ENCODE measurements at places on chromosomes 12 and 14.

DNA sequence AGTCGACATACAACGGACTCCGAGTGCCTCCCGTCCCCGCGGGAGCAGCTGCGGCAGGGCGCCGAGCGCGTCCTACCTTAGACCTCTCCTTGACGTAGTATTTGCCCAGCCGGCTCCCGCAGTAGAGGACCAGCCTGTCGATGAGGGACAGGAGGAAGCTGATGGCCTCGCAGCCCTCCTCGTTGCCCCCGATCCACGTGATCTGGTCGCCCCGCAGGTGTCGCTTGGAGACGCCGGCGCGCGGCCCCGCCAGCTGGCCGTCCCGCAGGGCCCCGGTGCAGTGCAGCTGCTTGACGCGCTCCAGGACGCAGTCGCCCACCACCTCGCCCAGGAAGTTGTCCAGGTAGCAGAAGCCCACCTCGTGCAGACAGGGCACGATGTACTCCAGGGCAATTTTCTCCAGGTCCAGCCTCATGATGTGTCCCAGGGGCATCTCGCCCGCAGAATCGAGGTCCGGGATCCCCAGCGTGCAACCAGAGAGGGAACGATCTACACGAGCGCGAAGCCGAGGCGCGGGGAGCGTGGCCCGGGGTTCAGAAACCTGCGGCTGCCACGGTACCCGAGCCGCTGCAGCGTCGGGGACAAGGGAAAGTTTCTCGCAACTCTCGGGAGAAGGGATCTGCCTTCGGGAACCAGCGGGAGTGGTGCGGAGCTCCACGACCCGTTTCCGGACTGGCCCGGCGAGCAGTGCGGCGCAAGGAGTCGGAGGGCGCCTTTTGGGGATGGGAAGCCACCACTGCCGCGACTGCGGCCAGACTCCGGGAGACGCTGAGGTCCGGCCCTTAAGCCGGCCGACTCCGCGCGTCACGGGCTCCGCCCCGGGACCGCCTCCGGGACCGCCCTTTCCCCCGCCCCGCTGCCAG lies at the start of gene EGLN3:
TSS of gene EGLN3 (minus strand) at position 755 of the 863 bp plus-strand sequence. CDS start at position 433, 322 bp downstream.
- H3K36me3 ChIP-seq = peaks cover 11% of the 10 kb centered on the region
- H3K4me3 ChIP-seq = peak within 1 kb of the TSS; percentile 69
- peaks cover 90% of the 10 kb centered on the region for H3K27me3 ChIP-seq
- H3K4me1 ChIP-seq = peaks cover 34% of the 10 kb centered on the region

- peaks cover 10% of the 10 kb centered on the region for H3K36me3 ChIP-seq
- no peak overlapping the region for H3K4me3 ChIP-seq
- DNase-seq = no peak
Measured at GRCh38 chr12:108640802-108641445, 7.2 kb upstream of the SELPLG start.

DNA sequence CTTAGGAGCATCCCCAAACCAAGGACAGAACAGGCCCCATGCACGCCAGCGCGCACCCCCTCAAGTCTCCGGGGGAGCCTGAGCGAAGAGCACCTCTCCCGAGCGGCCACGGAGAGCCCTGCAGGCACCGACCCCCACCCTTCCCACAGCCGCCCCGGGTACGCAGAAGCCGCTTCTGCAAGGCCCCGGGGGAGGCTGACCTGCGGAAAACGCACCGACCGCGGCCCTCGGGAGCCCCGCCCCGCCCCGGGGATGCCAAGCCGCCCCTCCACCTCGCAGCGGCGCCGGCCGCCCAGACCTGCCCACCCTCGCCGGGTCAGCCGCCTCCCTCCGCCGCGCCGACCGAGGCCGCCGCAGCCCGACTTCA lies 385 bp downstream of the CAPRIN2 start:
- H3K27ac ChIP-seq = peak overlapping the region; percentile 83
- H3K27me3 ChIP-seq = no peaks in the 10 kb centered on the region
- H3K4me3 ChIP-seq = peak overlapping the region; percentile 91

GRCh38 chr12:72499244-72499643 lies 227.1 kb downstream of the TRHDE start:
- no peaks in the 10 kb centered on the region for H3K36me3 ChIP-seq
- H3K27me3 ChIP-seq = no peaks in the 10 kb centered on the region
- no peak overlapping the region for H3K4me3 ChIP-seq
- H3K27ac ChIP-seq = no peak overlapping the region

DNA sequence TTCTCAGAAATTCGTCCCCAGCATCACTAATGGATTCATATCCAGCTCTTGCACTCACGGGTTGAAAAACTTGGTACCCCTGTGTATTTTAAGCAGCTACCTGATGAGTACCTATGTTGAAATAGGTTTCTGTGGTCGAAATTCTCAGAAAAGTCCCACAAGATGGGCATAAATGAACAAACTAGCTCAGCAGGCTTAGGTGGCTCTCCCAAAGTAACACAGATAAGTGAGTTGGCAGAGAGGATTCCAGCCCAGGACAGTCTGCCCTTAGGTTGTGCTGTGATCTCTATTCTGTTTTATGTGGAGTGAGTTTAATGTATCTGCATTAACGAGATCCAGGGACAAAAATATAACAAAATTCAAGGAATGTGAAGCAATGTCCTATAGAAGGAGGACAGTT lies 92.3 kb downstream of the RGS6 start:
- no peak overlapping the region for H3K4me3 ChIP-seq
- H3K36me3 ChIP-seq = no peaks in the 10 kb centered on the region
- no peak overlapping the region for H3K27ac ChIP-seq
- no peak for DNase-seq
- peaks cover 18% of the 10 kb centered on the region for H3K27me3 ChIP-seq

GRCh38 chr14:64838656-64839055 lies 41.1 kb downstream of the SPTB start:
- no peak overlapping the region for H3K4me3 ChIP-seq
- peaks cover 45% of the 10 kb centered on the region for H3K27me3 ChIP-seq
- no peaks in the 10 kb centered on the region for H3K4me1 ChIP-seq
- no peak overlapping the region for H3K27ac ChIP-seq
- DNase-seq = no peak
- H3K36me3 ChIP-seq = no peaks in the 10 kb centered on the region

GRCh38 chr12:5723711-5724252 lies 221.3 kb downstream of the ANO2 start:
- no peak for DNase-seq
- peaks cover 12% of the 10 kb centered on the region for H3K27me3 ChIP-seq
- no peaks in the 10 kb centered on the region for H3K36me3 ChIP-seq
- no peak overlapping the region for H3K27ac ChIP-seq
- no peaks in the 10 kb centered on the region for H3K4me1 ChIP-seq
- no peak overlapping the region for H3K4me3 ChIP-seq

DNA sequence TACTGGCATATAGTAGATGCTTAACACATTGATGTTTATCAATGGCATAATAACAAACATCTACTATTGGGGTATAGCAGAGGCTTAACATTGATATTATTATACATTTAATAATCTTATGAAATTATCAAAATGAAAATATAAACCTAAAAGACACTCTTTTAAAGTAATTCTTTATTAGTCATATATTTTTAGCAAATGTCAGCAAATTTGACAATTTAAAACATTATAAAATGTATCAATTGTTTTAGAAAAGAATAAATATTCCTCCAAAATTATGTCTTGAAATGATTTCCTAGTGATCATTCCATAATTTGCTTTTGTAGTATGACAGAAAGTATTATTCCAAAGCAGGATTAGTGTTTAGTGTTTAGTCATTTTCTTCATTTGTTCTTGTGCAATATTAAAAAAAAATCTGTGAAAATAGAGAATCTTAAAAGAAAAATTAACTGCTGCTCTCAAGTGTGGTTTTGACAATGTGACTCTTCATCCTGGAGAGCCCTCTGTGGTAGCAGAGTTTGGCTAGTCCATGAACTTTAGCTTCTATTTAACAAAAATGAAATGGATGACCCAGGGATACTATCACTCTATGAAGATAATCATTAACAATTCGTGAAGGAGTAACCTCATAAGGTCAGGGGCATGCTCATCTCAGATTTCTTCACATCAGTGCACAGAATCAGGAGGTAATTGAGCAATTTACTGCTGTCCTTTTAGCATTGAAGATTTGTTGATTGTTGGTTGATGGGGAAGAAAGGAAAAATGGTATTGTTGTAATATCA lies 1018.5 kb downstream of the LRFN5 start:
- no peaks in the 10 kb centered on the region for H3K4me1 ChIP-seq
- no peak for DNase-seq
- H3K36me3 ChIP-seq = no peaks in the 10 kb centered on the region
- no peak overlapping the region for H3K27ac ChIP-seq
- no peak overlapping the region for H3K4me3 ChIP-seq

GRCh38 chr12:127381043-127381668 lies 885.8 kb upstream of the TMEM132C start:
- H3K27ac ChIP-seq = no peak overlapping the region
- peak; percentile 50 for DNase-seq
- H3K4me3 ChIP-seq = no peak overlapping the region
- no peaks in the 10 kb centered on the region for H3K36me3 ChIP-seq

DNA sequence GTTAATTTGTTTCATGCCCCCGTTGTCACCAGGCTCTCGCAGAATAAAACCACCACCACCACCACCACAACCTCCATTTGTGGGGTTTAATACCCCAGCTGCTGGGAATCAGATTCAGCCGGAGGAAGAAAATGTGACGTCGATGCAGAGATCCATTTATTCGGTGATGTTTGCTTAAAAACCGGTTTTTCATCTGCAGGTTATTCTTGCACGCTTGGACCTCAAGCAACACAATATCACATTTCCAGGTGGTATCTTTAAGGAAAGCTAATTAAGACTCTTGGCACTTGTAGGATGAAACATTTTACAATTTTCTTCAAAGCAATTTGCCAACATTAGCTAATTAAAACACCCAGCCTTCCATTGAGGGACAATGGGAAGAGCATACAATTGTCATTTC lies 39.8 kb downstream of the SPRING1 start:
- no peak overlapping the region for H3K4me3 ChIP-seq
- no peaks in the 10 kb centered on the region for H3K36me3 ChIP-seq
- H3K4me1 ChIP-seq = peaks cover 14% of the 10 kb centered on the region
- DNase-seq = no peak
- H3K27ac ChIP-seq = no peak overlapping the region
- H3K27me3 ChIP-seq = peaks cover 51% of the 10 kb centered on the region

DNA sequence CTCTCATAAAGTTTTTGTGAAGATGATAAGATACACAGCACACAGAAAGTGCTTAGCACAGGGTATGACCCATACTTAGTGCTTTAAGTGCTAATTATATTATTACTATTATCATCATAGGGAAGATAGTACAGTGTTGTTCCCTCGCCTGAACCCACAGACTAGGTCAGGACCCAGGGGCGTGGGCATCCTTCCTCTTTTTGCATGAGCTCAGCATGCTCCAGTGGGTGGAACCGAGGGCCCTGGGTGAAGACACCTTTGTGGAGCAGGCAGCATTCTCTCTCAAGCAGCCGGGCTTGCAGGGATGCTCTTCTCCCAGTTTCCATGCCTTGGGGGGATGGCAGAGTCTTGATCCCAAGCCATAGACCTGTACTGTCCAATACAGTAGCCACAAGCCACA lies 34.8 kb downstream of the CRACR2A start:
- H3K4me1 ChIP-seq = peaks cover 14% of the 10 kb centered on the region
- H3K27me3 ChIP-seq = no peaks in the 10 kb centered on the region
- H3K36me3 ChIP-seq = peaks cover 57% of the 10 kb centered on the region
- no peak overlapping the region for H3K27ac ChIP-seq

DNA sequence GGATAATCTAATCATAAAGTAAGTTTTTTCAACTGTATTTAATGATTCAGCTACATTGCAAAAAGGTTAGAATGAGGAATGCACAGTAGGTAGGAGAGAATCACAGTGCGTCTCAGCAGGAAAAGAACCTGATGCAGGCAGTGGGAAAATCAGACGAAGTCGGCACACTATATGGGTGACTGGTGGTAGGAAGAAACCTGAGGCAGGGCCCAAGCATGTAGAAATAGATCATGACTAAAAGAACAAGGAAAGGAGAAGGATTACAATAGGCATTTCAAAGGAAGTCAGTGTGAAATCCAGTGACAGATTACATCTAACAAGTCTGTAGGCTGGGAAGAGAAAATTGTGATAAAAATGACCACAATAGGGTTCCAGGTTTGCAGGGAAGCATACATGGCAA lies 267.0 kb downstream of the MED13L start:
- H3K4me3 ChIP-seq = no peak overlapping the region
- H3K36me3 ChIP-seq = peaks cover 54% of the 10 kb centered on the region
- no peaks in the 10 kb centered on the region for H3K4me1 ChIP-seq
- no peak overlapping the region for H3K27ac ChIP-seq

DNA sequence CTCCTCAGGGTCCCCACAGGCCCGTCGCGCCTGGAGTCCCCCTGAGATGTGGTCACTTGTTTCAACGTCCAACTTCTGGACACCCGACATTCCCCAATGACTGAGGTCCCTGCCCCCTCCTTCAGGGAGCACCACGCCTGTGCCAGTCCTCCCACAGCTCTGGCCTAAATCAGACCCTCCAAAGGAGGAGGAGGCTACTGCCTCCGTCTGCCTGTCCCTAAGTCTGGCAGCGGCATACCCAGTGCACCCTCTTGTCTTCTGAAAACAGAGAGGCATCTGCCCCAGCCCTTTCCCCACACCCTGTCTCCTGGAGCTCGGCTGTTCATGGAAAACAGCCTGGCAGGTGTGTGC lies 46.2 kb downstream of the TESC start:
- H3K4me3 ChIP-seq = no peak overlapping the region
- H3K36me3 ChIP-seq = peaks cover 1% of the 10 kb centered on the region

- no peak overlapping the region for H3K27ac ChIP-seq
- peaks cover 48% of the 10 kb centered on the region for H3K4me1 ChIP-seq
- DNase-seq = no peak
- no peaks in the 10 kb centered on the region for H3K27me3 ChIP-seq
Measured at GRCh38 chr12:8947737-8948136, 1.7 kb downstream of the M6PR start.

DNA sequence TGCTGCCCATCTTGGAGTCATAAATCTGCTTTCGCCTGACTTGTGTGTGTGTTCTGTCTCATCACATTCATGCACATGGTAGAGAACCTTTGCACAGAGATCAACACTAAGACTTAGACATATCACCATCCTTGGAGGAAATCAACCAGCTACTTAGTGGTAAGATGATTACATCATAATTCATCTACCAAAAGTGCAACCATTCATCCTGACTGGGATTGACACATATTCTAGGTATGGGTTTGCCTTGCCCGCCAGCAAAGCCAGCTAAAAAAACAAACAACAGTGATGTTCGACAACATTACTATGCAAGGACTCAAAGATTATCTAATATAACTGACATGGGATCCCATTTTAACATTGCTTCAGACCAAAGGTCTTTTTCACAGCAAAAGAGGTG lies 228.7 kb downstream of the NUAK1 start:
- no peak for DNase-seq
- no peaks in the 10 kb centered on the region for H3K4me1 ChIP-seq
- H3K27me3 ChIP-seq = no peaks in the 10 kb centered on the region

GRCh38 chr12:51941604-51942003 lies 9.9 kb upstream of the ACVR1B start:
- H3K36me3 ChIP-seq = no peaks in the 10 kb centered on the region
- DNase-seq = no peak
- no peak overlapping the region for H3K27ac ChIP-seq
- H3K27me3 ChIP-seq = peaks cover 54% of the 10 kb centered on the region
- H3K4me1 ChIP-seq = peaks cover 4% of the 10 kb centered on the region

- DNase-seq = peak; percentile 74
- H3K4me1 ChIP-seq = peaks cover 24% of the 10 kb centered on the region
- no peak overlapping the region for H3K4me3 ChIP-seq
- H3K36me3 ChIP-seq = no peaks in the 10 kb centered on the region
- peaks cover 9% of the 10 kb centered on the region for H3K27me3 ChIP-seq
Measured at GRCh38 chr12:102478405-102479098, 1.8 kb downstream of the IGF1 start.

GRCh38 chr12:119692410-119692809 lies 24.5 kb downstream of the PRKAB1 start:
- no peak overlapping the region for H3K27ac ChIP-seq
- H3K4me1 ChIP-seq = no peaks in the 10 kb centered on the region
- H3K4me3 ChIP-seq = no peak overlapping the region
- DNase-seq = no peak
- H3K27me3 ChIP-seq = no peaks in the 10 kb centered on the region

GRCh38 chr12:63149909-63150712 lies 890 bp downstream of the AVPR1A start:
- no peak for DNase-seq
- peaks cover 6% of the 10 kb centered on the region for H3K36me3 ChIP-seq
- no peak overlapping the region for H3K4me3 ChIP-seq
- peaks cover 42% of the 10 kb centered on the region for H3K27me3 ChIP-seq

All from activated naive CD4-positive, alpha-beta T cell treated with anti-CD3 and anti-CD28 coated beads, Interleukin-2, amount 10 ng/mL, durations not matched to agents 7 days and 5 days (primary cell).